CD4-positive, alpha-beta T cell treated with Interleukin-6 at 100 ng/mL for 8 hours (primary cell): ENCODE measurements at places on chromosomes 13 and 19.

DNA sequence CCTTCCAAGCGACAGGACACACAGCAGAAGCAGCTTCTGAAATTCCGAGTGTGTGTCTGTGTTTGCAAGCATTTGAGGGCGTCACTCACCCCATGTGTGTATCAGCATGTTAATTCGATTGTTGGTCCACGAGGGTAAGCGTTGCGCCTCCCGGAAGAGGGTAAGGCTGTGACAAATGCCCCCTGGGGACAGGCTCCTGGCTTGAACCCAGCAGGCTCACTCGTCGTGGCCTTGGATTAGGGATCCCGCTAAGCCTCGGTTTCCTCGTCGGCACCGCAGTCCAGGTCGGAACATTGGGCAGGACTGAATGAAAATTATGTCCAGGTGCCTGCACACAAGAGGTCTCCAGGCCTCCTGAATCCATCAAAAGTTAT, 606 bp upstream of the STXBP2 start:
- DNase-seq: no peak

DNA sequence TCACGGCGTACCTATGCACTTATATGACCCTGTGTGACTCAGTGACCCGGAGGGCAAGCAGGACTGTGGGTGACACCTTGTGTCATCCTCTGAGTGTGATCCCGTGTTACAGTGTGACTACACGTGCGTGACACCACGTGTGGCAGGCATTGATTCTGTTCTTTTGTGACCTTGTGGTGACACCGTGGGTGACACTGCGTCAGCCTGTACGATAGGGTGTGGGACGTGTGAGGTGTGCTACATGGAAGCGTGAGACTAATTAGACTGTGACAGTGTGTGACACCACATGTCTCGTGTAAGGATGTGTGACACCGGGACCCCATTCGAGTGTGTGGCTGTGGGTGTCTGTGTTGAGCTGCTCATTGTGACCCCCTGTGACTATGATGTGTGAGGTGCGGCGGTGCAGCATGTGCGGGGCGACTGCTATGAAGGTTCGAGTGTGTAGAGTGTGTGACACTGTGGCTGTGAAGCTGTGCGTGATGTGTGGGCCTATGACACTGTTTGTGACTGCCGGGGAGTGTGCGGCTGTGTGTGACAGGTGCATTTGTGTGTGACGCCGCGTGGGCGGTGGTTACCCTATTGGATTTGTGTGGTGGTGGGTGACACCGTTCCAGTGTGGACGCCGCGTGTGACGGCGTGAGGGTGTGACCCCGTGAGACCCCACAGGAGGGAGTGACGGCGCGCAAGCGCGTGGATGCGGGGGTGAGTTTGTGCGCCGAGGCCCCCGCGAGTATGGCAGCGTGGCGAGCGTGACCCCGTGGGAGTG, 399 bp upstream of the SPTBN4 start:
- no peak for DNase-seq

DNA sequence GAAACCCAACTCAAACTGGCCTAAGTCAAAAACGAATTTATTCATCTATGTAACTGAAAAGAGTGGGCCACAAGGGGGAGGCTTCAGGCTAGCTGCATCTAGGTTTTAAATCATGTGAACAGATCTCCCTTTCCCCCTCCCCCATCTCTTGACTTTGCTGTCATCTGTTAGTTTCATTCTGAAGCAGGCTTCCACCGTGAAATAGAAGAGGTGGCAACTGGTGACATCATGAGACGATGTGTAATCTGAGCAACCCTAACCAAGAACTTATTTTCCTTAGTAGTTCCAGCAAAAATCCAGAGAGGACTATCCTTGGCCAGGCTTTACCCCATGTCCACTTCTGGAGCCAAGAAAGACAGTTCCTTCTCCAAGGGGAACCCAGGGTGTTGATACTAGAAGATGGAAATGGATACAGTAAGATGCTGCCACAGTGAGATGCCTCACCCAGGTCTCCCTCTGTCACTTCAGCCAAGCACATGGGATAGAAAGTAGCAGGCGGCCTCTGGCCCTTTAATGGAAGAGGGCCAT, 9.4 kb downstream of the SAMD4B start:
- no peak for DNase-seq

DNA sequence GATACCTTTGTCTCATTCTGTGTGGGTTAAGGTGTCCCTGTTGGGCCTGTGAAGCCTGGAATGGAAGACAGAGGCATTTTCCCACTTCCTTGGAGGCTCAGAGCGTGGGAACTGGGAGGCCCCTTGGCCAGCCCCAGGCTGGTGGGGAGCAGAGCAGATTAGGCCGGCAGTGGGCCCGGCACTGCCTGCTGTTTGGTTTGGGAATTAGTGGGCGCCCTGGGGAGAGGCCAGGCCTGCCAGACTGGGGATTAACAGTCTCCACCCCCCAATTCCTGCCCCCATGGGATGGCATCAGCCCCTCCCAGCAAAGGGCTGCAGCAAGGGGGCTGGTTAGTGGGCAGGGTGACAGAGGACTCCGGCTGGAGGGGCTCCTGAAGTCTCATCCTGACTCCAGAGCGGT, 3.1 kb upstream of the BEST2 start:
- no peak for DNase-seq

DNA sequence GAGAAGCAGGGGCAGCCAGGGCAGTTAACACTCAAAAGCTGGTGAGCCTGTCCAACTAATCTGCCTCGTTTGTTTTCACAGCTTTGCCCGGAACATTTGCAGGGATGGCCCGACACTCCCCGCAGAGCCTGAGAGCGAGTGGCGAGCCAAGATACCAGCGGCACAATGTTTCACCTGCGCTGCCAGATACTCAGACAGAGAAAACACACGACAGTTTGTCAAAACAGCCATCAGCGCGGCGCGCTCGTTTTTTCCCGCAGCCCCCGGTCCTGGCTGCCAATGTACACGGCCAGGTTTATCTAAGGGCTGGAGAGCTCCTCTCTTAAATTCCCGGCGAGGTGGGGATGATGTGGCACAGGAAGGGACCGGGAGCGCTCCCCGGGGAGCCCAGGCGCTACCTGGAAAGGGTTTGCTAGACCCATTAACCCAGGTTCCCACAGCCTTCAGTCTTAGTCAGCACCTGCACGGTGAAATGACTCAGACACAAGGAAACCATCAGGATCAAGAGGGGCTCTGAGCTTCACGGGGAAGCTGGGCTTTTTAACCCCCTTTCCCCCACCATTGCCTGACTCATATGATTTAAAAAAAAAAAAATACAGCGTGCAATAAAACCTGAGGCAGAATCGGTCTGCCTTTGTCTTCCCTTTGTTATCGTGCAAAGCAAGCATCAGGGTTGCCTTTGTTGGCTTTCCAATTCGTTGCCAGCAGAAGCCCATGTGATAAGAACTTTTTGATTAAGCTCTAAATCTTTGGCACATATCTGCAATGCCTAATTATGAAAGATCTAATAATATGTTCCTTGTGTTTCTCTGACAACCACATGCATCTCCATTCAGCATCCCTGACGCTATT, 186.2 kb downstream of the EFNB2 start:
- DNase-seq: no peak

- DNase-seq: no peak
Observed at GRCh38 chr19:38744874-38745273, 600 bp upstream of the CAPN12 start.

DNA sequence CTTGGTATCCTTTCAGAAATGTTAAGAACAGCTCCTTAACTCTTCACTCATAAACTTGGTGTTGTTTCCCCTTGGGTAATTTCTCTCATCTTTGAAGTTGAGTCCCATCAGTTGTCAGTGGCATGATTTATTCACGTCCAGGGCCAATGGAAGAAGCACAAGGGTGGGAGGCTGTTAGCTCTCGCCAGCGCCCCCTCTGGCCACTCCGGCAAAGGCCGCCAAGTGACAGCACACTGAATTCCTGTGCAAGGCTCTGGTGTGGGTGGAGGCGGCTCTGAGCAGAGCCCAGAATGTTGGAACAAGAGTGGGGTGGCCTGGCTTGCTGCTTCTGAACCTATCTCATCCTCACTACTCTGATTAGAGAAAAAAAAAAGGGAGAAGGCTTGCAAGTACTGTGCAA, 13.1 kb upstream of the MEDAG start:
- no peak for DNase-seq
